ENCODE measurements at places on chromosomes 6 and 20.

DNA sequence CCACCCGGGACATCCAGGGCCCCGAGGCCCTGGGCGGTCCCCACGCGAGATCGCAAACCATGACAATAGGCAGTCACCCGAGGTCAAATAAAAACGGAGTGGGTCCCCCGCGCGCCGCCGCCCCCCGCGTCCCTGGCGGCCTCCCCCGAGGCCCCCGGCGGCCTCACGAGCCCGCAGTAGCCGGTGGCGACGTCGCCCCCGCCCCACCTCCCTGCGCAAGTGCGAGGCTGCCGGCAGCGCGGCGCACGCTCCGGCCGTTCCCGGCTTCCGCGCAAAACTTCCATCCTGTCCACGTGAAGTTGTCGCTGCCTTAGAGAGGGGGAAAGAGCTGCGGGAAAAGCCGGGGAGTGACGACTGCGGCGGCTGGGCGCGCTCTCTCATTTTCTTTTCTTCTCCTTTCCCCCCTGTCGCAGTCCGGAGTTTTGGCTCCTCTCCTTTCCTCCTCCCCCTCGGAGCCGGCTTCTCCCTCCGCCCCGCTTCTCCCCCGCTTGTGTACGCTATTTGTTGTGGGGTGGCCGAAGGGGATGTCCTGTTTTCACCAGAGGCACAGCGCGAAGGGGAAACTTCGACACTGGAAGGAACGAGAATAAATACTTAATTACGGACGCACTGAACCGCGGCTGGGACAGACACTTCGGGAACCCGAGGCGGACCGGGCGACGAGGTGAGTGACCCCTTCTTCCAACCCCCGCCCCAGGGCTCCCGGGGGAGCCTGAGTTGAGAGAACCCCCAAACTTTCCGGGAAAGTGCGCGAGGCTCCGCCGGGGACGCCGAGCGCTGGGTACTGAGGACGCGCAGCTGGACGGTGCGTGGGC lies at the start of gene EYA4:
EYA4 (plus strand) TSS at position 272 of the 815 bp plus-strand sequence. CDS start 33,424 bp downstream, outside the sequence.
- no peak for DNase-seq

DNA sequence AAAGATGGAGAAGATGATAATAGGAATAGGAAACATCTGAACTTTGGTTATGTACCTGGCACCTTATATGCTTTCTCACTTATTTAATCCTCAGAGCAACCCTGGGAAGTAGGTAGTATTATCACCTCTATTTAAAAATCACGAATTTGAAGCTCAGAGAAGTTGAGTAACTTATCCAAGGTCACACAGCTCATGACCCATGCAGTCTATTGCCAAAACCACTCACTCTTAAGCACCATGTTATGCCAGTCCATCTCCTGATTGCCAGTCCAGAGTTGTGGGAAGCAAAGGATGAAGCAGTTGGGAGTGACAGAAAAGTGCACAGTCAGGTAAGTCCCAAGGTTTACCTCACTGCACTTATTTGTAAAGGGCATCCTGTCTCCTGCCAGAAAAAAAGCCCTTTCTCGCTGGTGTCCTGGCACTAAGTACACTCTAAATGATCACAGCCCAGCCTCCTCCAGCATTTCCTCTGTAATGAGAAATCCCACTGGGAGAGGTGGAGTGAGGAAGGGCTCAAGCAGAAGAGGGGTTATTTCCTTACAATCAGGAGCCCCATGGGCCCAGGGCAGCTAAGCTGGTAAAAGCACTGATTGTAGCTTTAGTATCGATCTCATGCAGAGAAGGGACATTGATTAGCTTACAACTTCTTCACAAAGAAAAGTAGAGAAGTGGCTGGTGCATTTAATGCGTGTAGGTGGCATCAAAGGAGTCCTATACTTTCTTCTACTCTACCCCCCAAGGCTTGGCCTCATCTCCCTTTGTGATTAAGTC lies 21.3 kb upstream of the SCGN start:
- DNase-seq: no peak

GRCh38 chr6:43951063-43951755 lies 176.0 kb downstream of the MRPL14 start:
- no peak for DNase-seq

GRCh38 chr20:12928755-12929401 lies 79.9 kb upstream of the SPTLC3 start:
- no peak for DNase-seq

GRCh38 chr6:73747289-73747688 lies 51.3 kb downstream of the CD109 start:
- no peak for DNase-seq

GRCh38 chr20:2131366-2131765 lies 29.7 kb downstream of the STK35 start:
- DNase-seq: no peak

DNA sequence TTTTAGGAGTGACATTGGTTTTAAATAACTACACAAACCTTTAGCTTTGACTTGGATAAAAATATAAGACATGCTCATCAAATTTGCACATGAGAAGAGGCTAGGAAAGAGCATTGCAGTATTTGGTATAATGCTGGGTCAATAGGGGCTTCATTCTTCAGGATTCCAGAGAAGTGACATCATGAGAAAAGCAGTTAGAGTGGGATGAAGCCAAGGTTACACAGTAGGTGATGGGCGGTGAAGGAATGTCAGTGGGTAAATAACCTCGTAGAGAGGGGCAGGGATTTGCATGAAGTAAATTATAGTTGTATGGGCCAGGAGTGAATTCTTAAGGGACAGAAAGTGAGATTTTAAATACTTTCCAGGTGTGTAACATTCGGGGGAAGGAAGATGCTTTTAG lies 216.2 kb downstream of the RFPL4B start:
- DNase-seq: no peak

DNA sequence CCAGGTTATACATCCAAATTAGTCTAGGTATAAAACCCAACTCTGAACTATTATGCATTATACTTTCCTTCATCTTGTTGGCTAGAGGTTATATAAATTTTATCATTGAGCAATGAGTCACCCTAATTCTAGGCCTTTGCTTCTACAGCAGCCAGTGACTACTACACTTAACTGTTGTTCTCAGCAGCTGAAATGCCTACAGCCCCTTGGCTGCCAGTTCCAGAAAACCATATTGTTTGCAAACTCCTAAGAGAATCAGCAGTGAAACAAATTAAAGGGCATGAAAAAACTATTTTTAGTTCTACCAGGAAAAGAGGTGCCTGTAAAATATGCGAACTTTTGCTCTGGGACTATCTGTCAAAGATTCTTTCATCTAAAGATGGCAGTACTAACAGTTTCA lies 292.8 kb downstream of the FRK start:
- DNase-seq: no peak

- peak; percentile 59 for DNase-seq
Observed at GRCh38 chr6:150079604-150080003, 10.7 kb upstream of the ULBP3 start.

GRCh38 chr6:73577676-73578075 lies 56.8 kb upstream of the EEF1A1 start:
- no peak for DNase-seq

GRCh38 chr20:22807045-22807444 lies 222.7 kb upstream of the FOXA2 start:
- DNase-seq: no peak

DNA sequence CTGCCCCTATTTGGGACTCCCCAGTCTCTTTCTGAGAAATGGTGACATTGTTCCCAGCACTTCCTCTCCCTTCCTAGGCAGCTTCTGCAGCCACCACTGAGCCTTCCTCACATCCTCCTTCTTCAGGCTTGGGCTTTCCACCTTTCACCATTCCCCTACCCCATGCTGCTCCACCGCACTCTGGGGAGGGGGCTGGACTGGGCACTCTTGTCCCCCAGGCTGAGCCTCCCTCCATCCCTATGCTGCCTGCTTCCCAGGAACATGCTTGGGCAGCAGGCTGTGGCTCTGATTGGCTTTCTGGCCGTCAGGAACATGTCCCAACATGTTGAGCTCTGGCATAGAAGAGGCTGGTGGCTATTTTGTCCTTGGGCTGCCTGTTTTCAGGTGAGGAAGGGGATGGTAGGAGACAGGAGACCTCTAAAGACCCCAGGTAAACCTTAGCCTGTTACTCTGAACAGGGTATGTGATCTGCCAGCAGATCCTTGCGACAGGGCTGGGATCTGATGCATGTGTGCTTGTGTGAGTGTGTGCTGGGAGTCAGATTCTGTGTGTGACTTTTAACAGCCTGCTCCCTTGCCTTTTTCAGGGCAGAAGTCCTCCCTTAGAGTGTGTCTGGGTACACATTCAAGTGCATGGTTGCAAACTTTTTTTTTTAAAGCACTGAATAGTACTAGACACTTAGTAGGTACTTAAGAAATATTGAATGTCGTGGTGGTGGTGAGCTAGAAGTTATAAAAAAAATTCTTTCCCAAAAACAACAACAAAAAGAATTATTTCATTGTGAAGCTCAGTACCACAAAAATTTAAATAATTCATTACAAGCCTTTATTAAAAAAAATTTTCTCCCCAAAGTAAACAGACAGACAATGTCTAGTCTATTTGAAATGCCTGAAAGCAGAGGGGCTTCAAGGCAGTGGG lies 2.1 kb upstream of the CDKN1A start:
- DNase-seq: no peak

DNA sequence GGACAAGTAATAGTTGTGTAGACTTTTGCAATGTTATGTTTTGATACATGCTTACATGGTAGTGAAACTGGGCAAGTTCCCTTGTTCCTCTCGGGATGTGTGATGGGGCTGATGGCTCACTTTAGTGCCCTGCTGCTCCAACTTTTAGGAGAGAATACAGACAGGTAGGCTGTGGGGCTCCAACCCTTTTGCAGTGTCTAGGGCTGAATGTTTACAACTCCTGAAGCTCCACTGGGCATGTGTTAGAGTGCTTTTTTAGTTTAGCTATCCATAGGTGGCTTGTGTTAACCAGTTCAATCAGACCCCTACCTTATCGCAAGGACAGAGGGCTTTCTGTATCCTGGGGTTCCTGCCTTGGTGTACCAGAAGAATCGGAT lies 33.8 kb downstream of the SERPINB6 start:
- no peak for DNase-seq

DNA sequence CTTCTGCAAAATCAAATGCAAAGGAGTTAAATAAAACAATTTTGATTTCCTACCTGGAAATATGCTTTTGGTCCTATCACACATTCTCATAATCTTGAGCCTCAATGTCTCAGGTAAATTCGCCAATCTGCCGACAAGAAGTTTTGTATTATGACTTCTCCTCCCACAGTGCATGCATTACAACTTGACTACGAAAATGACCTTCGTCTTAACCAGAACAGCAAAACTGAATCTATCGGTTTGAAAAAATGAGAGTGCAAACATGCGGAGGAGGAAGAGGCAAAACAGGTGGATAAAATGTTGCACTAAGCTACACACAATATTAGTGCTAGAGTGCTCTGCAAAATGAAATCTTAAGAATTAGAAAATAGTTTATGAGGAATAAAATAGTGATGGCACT lies 43.4 kb downstream of the HIVEP2 start:
- no peak for DNase-seq

DNA sequence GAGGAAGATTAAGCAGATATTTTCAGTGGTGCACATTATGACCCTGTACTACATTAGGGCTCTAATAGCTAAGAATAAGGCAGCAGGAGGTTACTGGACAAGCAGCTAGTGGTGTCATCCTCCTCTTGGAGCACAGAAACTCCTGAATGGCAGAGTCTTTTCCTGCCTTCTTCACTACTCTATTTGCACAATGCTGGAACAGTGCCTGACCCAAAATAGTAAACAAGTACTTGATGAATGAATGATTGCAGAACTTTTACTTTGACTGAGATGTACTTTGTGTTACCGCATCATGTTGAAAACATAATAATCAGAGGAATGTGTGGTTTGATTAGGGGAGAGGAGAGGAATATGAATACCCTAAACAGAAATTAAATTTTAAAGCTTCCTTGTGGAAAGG lies 30.0 kb upstream of the UST start:
- DNase-seq: no peak

All from naive thymus-derived CD8-positive, alpha-beta T cell (primary cell).